Activated T-cell treated with anti-CD3 and anti-CD28 coated beads, Interleukin-2, amount 50 U/mL, for 72 hours (primary cell): ENCODE measurements at places on chromosomes 3 and 15. TPM values are rescaled to one million over a fixed set of nuclear protein-coding genes. Genes with fewer than 3 reads are reported as not detected.
A peak's percentile ranks its signal among the peaks of the same experiment; 100 is the strongest.

TBC1D5 gene
- 51.2 TPM for total RNA-seq

LPP gene
- total RNA-seq: 50.4 TPM

DNA sequence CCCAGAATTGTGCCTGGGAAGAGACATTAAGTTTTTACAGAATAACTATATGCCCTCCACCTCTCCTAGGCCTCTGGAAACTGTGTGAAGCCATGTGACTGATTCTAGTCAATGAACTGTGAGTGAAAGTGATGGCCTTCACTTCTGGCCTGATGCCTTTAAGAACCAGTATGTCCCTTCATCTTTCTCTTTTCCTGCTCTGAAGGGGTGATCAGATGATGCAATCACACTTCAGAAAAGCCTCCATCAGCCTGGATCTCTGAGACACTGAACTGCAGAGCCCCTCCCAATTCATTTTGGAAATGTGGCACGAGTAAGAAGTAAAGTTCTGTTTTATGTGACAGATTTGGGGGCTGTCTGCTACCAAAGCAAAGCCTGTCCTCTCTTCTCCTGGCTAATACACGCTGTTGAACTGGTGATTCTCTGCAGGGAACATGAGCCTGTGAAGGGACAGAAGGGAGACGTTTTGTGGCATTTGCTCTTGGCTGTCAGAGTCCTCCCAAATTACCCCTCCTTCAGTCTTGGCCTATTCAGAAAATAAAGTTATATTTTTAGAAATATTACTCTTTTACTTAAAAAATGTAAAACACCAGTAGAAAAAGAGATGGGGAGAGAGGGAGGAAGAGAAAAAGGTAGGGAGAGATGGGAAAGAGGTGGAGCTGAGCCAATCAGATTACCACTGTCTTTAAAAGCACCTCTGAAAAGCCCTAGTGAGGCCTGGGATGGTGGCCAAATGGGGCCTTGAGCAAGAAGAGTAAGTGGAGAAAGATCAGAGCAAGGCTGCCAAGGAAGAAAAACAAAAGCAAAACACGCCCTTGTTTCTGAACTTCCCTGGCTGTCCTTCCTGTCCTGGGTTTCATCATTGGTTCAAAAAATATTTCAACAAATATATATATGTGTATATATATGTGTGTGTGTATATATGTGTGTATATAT, 40.9 kb upstream of the RYK start:
- no peak overlapping the region for H3K4me3 ChIP-seq
- no peak overlapping the region for H3K27ac ChIP-seq
- H3K4me1 ChIP-seq: peaks cover 4% of the 10 kb centered on the region
- H3K36me3 ChIP-seq: peaks cover 7% of the 10 kb centered on the region
- DNase-seq: no peak
- H3K27me3 ChIP-seq: peaks cover 44% of the 10 kb centered on the region

DNA sequence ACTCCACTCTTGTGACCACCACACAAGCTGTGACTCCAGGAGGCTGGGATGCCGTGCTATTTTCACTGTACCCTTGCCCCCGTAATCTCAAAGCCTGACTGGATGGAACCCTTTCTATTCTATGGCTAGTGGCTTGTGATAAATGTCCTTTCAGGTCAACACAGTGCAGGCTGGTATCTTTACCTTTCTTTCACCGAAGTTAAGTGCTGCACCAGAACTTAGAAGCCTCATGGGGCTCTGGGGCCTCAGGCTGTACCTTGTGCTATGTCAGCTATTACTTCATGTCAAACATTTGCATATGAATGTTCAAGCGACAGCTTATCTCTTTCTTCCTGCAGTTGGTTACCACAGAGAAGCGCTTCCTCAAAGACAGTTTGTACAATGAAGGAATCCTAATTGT, 66.8 kb downstream of the RPL39L start:
- DNase-seq: no peak
- H3K36me3 ChIP-seq: peaks cover 17% of the 10 kb centered on the region
- no peaks in the 10 kb centered on the region for H3K27me3 ChIP-seq
- H3K4me3 ChIP-seq: no peak overlapping the region
- H3K27ac ChIP-seq: peak overlapping the region; percentile 34
- H3K4me1 ChIP-seq: no peaks in the 10 kb centered on the region

CCR8 gene
- 1.7 TPM for total RNA-seq
